ENCODE measurements at places on chromosomes 7 and 10. TPM values are rescaled to one million over a fixed set of nuclear protein-coding genes. Genes with fewer than 3 reads are reported as not detected.

Gene CCDC172
- total RNA-seq = not detected

Gene SLC39A12
- not detected for total RNA-seq

Gene LGI1
- total RNA-seq = not detected

Gene AEBP1
- 45.1 TPM for total RNA-seq

Gene ZCCHC24
- 9.7 TPM for total RNA-seq

Gene LAMB4
- total RNA-seq = not detected

Gene MOSPD3
- total RNA-seq = 4.0 TPM

Gene MICALL2
- total RNA-seq = 263 TPM

Gene EBF3
- total RNA-seq = 7.3 TPM
